ENCODE measurements at places on chromosomes 1 and 21. TPM values are rescaled to one million over a fixed set of nuclear protein-coding genes. Genes with fewer than 3 reads are reported as not detected.

The MCM3AP gene
- 92.2 TPM for total RNA-seq

The KRTAP12-3 gene
- total RNA-seq: not detected

The CELA2A gene
- not detected for total RNA-seq

The SFT2D2 gene
- total RNA-seq: 87.6 TPM

The FCRL1 gene
- 1.4 TPM for total RNA-seq

The HORMAD1 gene
- 1.2 TPM for total RNA-seq

- no peaks in the 10 kb centered on the region for H3K36me3 ChIP-seq
- no peaks in the 10 kb centered on the region for H3K4me1 ChIP-seq
- DNase-seq: no peak
- H3K4me3 ChIP-seq: no peak overlapping the region
- no peaks in the 10 kb centered on the region for H3K27me3 ChIP-seq
- no peak overlapping the region for H3K27ac ChIP-seq
Observed at GRCh38 chr1:190429141-190429540, 48.5 kb downstream of the BRINP3 start.

- H3K27me3 ChIP-seq: no peaks in the 10 kb centered on the region
- peak; percentile 48 for DNase-seq
- H3K4me1 ChIP-seq: peaks cover 19% of the 10 kb centered on the region
- H3K4me3 ChIP-seq: no peak overlapping the region
Observed at GRCh38 chr1:15173863-15174614, 20.5 kb downstream of the TMEM51 start.

- no peak for DNase-seq
- no peaks in the 10 kb centered on the region for H3K27me3 ChIP-seq
- H3K36me3 ChIP-seq: no peaks in the 10 kb centered on the region
- no peak overlapping the region for H3K4me3 ChIP-seq
Observed at GRCh38 chr1:186540521-186540920, 79.6 kb upstream of the PDC start.

- no peak overlapping the region for H3K27ac ChIP-seq
- no peak overlapping the region for H3K4me3 ChIP-seq
- no peaks in the 10 kb centered on the region for H3K36me3 ChIP-seq
- no peaks in the 10 kb centered on the region for H3K4me1 ChIP-seq
Observed at GRCh38 chr1:51097171-51097570, 4.9 kb upstream of the C1orf185 start.

GRCh38 chr1:246907472-246907871, 24.3 kb downstream of the AHCTF1 start:
- DNase-seq: no peak
- no peak overlapping the region for H3K4me3 ChIP-seq
- peaks cover 6% of the 10 kb centered on the region for H3K4me1 ChIP-seq
- H3K36me3 ChIP-seq: peaks cover 88% of the 10 kb centered on the region
- H3K27ac ChIP-seq: no peak overlapping the region

Measured in upper lobe of right lung (tissue), 1 donor.